ENCODE measurements at places on chromosomes 3 and 15.

- no peak for DNase-seq
Observed at GRCh38 chr3:165211721-165212120, 15.5 kb upstream of the SLITRK3 start.

GRCh38 chr15:60389261-60390077, 8.3 kb downstream of the ANXA2 start:
- DNase-seq = no peak

DNA sequence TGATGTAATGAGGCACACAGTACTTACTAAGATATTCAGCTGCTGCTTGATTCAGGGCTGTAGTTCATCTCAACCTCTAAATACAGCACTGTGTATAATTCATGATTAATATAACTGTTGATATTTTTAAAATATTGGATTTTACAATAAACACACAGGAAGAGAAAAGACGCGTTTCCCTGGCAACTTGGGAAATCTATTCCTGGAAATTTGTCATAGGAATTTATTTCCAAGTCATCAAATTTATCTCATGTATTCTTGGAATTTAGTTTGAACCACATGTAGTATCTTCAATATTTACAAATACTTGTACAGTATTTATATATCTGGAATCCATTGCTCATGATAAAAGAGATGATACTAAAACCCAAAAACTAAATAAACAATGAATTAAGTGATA, 30.6 kb downstream of the EPHA3 start:
- DNase-seq = no peak

DNA sequence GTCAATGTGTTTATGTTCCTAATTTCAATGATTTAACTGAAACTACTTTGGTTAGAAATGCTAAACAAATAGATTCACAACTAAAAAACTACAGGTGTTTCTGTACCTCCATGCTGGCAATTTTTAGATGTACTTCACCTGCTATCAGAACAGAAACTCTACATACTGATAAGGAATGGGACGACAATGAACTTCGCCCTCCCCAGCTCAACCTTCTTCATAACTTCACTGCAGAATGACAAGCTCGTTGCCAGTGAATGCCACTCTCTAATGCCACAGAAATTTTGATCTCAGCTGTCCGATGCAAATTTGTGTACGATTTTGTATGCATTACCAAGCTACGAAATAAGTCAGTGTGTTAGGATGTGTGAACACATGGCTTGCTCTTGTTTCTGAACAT, 133.4 kb downstream of the FOXP1 start:
- DNase-seq = no peak

DNA sequence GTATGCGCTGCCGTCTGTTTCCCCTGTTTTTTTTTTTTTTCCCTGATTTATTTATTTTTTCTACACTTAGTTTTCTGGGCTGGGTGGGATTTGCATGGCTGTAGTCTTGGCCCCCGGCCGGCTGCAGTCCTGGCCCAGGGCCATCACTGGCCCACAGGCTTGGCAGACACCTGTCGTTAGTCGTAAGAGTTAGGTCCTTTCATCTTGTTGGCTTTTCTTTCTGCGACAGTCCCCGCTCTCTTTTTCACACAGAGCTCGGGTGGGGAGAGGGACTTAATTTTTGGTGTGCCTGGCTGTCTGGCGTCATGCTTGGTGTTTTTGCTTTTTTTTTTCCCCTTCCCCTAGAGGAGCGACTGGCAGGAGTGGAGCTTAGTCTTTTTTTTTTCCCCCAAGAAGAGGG, 183.4 kb downstream of the KLF13 start:
- no peak for DNase-seq

GRCh38 chr3:131390331-131390730, 8.8 kb downstream of the NUDT16 start:
- no peak for DNase-seq

GRCh38 chr3:161038725-161039124, 66.4 kb downstream of the B3GALNT1 start:
- no peak for DNase-seq

GRCh38 chr3:97698691-97699090, 65.9 kb upstream of the ARL6 start:
- no peak for DNase-seq

GRCh38 chr3:11774296-11774877, 72.3 kb downstream of the TAMM41 start:
- DNase-seq = peak; percentile 58
